Esophagus squamous epithelium (tissue), 5 donors: ENCODE measurements at places on chromosomes 7 and 10. TPM values are rescaled to one million over a fixed set of nuclear protein-coding genes. Genes with fewer than 3 reads are reported as not detected.

GRCh38 chr10:124534231-124534798 is 72.7 kb downstream of the LHPP start:
- H3K27me3 ChIP-seq = no peaks in the 10 kb centered on the region
- peaks cover 10% of the 10 kb centered on the region for H3K4me1 ChIP-seq
- DNase-seq = no peak
- no peak overlapping the region for H3K27ac ChIP-seq

DNA sequence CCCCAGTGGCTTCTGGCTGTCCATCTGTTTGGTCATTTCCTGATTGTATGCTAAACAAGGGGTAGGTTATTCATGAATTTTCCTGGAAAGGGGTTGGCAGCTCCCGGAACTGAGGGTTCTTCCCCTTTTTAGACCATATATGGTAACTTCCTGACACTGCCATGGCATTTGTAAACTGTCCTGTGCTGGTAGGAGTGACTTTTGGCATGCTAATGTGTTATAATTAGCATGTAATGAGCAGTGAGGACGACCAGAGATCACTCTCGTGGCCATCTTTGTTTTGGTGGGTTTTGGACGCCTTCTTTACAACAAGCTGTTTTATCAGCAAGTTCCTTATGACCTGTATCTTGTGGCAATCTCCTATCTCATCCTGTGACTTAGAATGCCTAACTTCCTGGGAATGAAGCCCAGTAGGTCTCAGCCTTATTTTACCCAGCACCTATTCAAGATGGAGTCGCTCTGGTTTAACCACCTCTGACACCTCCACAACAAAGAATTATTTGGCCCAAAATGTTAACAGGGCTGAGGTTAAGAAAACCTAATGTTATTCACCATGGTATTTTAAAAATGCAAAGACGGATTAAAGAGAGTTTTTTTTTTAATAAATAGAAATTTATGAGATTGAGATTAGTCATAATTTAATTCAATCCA is 2.4 kb upstream of the PTN start:
- H3K27ac ChIP-seq = no peak overlapping the region
- H3K4me1 ChIP-seq = no peaks in the 10 kb centered on the region
- H3K27me3 ChIP-seq = no peaks in the 10 kb centered on the region
- H3K4me3 ChIP-seq = no peak overlapping the region

DNA sequence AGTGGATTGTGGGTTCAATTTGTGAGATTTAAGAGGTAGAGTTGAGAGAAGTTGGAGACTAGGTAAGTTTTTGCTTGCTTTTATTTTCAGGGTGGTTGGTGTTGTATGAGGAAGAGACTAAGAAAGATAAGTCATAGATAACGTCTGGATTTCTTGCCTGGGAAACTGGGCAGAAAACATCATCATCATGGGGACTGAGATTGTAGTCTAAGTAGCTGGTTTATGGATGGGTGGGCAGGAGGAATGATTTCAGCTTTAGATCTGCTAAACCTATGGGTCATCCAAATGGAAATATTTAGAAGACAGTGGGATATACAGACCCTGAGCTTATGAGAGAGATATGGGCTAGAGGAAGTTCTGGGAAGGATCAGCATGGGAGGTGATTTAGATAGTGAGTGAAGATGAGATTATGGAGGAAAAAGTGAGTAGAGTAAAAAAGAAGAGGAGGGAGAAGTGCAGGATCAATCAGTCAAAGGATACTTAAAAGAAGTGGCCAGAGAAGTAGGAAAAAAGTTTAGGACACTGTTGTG is 169.8 kb downstream of the WNT2 start:
- H3K4me1 ChIP-seq = peaks cover 11% of the 10 kb centered on the region
- H3K4me3 ChIP-seq = no peak overlapping the region
- DNase-seq = no peak
- H3K27me3 ChIP-seq = no peaks in the 10 kb centered on the region
- H3K27ac ChIP-seq = no peak overlapping the region

- no peak overlapping the region for H3K4me3 ChIP-seq
- no peaks in the 10 kb centered on the region for H3K36me3 ChIP-seq
- DNase-seq = no peak
- no peaks in the 10 kb centered on the region for H3K27me3 ChIP-seq
- H3K4me1 ChIP-seq = peaks cover 11% of the 10 kb centered on the region
These were observed 43.2 kb downstream of the HTRA1 start for GRCh38 chr10:122504610-122504950.

- H3K4me3 ChIP-seq = no peak overlapping the region
- no peaks in the 10 kb centered on the region for H3K27me3 ChIP-seq
- no peaks in the 10 kb centered on the region for H3K4me1 ChIP-seq
- H3K36me3 ChIP-seq = no peaks in the 10 kb centered on the region
- H3K27ac ChIP-seq = no peak overlapping the region
These were observed 142.1 kb downstream of the PAXIP1 start for GRCh38 chr7:154860621-154861375.

DNA sequence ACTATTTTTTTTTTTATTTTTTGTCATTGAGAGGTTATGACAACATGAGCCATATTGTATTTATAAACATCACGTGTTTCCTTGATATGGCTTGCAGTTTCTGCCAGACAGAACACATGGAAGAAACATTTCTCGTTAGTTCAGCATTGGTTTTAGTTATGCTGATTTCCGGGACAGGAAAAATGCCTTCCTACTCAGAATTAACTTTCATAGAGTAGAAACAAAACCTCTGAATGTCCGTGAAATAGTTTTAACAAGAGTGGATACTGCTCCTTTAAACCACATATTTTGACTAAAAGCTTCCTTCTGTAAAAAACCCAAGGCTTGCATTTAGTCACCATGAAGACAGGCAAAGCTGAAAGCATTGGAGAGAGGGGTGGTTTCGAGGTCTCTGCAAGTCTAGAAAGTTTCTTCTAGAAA is 240.4 kb downstream of the KIAA1217 start:
- DNase-seq = no peak
- peaks cover 3% of the 10 kb centered on the region for H3K4me1 ChIP-seq
- H3K27me3 ChIP-seq = no peaks in the 10 kb centered on the region

DNA sequence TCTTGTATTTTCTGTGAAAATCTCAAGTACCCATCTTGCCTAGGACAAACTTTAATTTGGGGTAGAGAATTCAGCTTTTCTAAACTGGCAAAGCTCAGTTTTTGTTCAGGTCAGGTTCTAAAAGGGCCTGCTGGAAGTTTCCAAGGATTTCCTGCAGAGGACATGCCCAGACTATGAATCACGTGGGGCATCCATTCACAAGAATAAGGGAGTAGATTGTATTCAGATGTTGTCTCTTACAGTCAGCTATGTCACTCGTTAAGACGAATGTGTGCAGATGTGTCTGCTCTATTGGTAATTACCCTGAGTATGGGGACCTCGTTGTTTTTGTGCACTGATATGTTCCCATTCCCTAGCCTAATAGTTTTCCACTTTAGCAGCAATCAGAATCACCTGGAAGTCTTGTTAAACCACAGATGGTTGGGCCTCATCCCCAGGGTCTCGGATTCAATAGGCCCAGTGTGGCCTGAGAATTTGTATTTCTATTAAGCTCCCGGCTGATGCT is 81.0 kb upstream of the ITPRID1 start:
- no peaks in the 10 kb centered on the region for H3K27me3 ChIP-seq
- no peaks in the 10 kb centered on the region for H3K36me3 ChIP-seq
- no peaks in the 10 kb centered on the region for H3K4me1 ChIP-seq
- no peak overlapping the region for H3K4me3 ChIP-seq
- DNase-seq = no peak

DNA sequence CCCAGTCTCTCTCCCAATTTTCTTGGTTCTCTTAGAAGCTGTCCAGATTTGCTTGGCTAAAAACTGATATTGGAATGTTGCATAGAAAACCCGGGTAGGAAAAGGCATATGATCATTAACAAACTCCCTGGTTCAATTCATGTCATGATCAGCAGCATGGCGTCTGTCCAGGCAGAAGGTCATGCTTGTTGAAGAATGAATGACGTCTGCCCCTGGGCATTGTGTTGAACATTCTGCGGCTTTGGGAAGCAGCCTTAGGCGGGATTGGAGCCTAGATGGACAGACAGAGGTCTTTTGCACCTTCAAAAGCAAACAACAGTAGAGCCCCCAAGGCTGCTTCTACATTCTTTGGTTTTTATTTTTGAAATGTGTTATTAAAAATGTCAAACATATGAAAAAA is 7.7 kb upstream of the MINDY3 start:
- no peaks in the 10 kb centered on the region for H3K36me3 ChIP-seq
- H3K4me3 ChIP-seq = no peak overlapping the region
- no peaks in the 10 kb centered on the region for H3K4me1 ChIP-seq

- H3K4me1 ChIP-seq = peaks cover 55% of the 10 kb centered on the region
- H3K36me3 ChIP-seq = no peaks in the 10 kb centered on the region
- no peaks in the 10 kb centered on the region for H3K27me3 ChIP-seq
These were observed 119.3 kb downstream of the NRP1 start for GRCh38 chr10:33215154-33215553.

GIMAP4 gene
- 19.7 TPM for total RNA-seq

IFIT3 gene
- total RNA-seq = 1.8 TPM

PRSS37 gene
- not detected for total RNA-seq
